EH (cell line): ENCODE measurements at places on chromosomes 7 and 10.

GRCh38 chr7:49151146-49151545 lies 226.8 kb downstream of the CDC14C start:
- DNase-seq = no peak

- DNase-seq = no peak
Observed at GRCh38 chr7:140312141-140312846, 86.0 kb downstream of the SLC37A3 start.

- DNase-seq = peak; percentile 48
Observed at GRCh38 chr10:13891128-13892000, 304.6 kb downstream of the PRPF18 start.

DNA sequence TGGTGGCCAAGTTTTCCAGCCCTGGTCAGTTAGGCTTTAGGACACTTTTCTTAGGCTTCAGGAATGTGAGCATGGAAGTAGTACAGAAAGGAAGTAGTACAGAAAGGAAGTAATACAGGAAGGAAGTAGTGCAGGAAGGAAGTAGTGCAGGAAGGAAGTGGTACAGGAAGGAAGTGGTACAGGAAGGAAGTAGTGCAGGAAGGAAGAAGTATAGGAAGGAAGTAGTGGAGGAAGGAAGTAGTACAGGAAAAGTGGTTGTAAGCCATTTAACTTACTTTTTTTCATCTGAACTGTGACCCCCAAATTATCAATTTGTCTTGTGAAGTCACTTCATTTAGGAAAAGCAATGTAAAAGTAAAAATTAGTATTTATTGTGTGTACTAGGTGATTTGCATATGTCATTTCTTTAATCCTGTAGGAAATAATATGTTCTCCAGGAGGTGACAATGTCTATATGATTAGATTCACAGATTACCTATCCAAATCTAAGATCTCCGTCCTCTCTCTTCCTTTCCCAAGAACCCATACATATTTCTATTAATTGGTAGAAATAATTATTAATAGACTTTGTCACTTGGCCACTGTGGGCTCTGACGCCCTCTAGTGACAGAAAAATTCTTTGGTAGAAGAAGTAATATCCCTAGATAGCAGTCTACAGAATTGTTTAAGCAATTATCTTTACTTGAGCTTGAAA lies 3.9 kb upstream of the FAS start:
- DNase-seq = peak; percentile 61

- DNase-seq = peak; percentile 91
Observed at GRCh38 chr7:26667514-26668133, 196.8 kb downstream of the SKAP2 start.

- no peak for DNase-seq
Observed at GRCh38 chr10:71666639-71667386, 52.8 kb downstream of the C10orf105 start.

DNA sequence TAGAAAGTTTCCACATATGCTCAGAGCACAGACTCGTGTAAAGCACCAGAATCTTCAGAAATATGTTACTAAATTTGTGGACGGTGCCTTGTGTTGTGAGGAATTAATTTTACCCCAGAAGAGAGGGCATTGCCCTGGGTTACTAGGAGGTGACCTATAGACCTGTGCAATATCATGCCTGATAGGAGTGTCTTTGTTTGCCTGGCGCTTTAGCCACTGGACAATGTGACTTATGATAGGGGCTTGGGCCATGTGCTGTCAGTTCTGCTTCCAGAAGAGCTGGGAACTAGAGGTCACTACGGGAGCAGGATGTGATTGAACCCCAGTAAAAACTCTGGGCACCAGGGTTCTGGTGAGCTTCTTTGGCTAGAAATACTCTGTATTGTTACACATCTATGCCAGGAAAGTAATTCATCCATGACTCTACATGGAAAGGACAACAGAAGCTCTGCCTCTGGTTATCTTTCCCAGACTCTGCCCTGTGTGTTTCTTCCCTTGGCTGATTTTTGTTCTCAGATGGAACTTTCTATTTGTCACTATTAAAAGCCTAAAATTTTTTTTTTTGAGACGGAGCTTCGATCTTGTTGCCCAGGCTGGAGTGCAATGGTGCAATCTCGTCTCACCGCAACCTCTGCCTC lies 75.5 kb downstream of the SIRT1 start:
- DNase-seq = no peak

GRCh38 chr7:47508389-47509380 lies 73.2 kb downstream of the TNS3 start:
- no peak for DNase-seq

- peak; percentile 90 for DNase-seq
Observed at GRCh38 chr7:140035400-140036223, 27.1 kb downstream of the PARP12 start.

GRCh38 chr10:71079761-71080380 lies 132.5 kb upstream of the UNC5B start:
- DNase-seq = no peak

DNA sequence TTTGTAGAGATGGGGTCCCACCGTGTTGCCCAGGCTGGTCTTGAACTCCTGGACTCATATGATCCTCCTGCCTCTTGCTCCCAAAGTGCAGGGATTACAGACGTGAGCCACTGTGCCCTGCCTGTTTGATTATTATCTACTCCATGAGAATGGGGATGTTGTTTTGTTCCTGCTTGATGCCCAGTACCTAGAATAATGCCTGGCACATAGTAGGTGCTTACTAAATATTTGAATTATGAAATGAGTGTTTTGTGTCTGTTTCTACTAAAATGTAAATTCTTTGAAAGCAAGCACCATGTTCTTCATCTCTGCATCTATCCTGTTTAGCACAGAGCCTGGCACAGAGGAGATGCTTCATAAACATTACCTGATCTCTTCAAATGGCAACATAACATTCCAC lies 40.9 kb downstream of the ZNF783 start:
- DNase-seq = no peak

DNA sequence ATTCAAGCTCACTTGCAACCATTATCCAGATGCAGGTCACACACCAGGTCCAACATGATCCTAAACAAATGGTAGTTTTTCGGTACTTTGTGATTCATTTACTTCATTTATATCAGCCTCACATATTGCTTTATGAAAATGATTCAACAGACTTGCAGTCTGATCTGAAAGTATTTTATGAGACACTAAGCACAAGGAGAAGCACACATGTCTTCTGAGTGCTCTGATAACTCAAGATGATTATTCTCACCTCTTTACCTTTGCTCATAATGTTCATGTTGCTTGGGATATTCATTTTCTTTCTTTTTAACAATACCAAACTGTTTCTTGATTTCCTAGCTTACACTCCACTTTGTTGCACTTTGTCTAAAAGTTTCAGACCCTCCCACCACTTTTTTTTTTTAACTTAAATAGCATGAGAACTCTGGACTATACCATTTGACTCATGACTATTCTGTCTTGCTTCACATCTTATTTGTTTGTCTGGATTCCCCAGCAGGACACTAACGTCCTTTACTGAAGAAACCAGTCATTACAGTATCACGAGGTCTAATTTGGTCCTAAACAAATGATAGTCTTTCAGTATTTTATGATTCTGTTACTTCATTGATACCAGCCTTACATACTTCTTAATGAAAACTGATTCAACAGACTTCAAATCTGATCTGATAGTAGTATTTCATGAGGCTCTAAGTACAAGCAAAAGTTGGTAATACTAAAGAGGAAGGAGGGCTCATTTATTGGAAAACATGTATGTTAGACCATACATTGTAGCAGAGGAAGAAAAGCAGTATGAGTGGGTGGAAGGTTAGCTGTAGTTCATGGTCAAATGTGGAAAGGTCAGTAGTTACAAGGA lies 171.8 kb upstream of the AHR start:
- DNase-seq = no peak

GRCh38 chr7:105354383-105354782 lies 34.3 kb downstream of the SRPK2 start:
- no peak for DNase-seq

- peak; percentile 77 for DNase-seq
Observed at GRCh38 chr7:22851145-22851544, 28.5 kb upstream of the TOMM7 start.

- DNase-seq = no peak
Observed at GRCh38 chr7:33379891-33380525, 250.6 kb downstream of the BBS9 start.

GRCh38 chr7:28643188-28643569 lies 230.9 kb downstream of the CREB5 start:
- DNase-seq = no peak
